Stimulated activated naive CD4-positive, alpha-beta T cell (primary cell): ENCODE measurements at places on chromosomes 3 and 15.

- DNase-seq = no peak
Measured at GRCh38 chr3:87033205-87033604, 42.3 kb upstream of the VGLL3 start.

DNA sequence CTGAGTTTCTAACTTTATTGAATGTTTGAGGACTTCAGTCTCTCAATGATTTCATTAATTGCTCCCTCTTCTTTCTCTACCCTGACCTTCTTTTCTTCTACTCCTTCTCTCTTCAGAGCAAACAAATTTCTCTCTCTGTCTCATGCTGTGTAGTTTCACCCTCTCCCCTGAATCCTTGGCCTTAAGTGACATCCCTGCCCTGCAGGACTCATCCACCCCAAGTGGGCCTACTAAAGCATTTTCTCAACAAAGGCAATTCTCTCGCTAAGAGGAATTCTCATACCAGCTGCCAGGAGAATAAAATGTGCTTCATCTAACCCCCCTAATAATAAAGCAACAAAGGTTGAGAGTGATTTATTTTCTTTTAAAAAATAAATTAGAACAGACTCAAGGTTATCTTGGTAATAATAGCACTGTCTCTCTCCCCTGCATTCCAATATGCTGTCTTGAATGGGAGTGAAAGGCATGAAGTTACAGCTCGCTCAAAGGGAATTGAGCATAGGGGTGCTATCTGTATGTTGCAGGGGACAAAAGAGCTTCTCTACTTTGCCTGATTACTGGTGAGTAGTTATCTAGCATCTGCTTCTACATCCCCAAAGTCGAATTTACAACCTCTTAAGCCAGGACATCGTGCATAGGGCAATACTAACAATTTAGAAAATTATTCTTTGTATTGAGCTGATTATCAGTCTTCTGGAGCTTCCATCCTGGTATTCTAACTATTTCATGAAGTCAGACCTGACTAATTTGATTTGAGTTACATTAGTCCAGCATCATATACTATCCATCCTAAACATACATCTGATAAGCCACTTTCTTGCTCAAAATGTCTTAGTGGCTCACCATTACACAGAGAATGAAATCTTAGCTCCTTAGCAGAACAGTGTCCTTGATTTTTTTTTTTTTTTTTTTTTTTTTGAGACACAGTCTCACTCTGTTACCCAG, 76.9 kb upstream of the DNAJC19 start:
- no peak for DNase-seq

DNA sequence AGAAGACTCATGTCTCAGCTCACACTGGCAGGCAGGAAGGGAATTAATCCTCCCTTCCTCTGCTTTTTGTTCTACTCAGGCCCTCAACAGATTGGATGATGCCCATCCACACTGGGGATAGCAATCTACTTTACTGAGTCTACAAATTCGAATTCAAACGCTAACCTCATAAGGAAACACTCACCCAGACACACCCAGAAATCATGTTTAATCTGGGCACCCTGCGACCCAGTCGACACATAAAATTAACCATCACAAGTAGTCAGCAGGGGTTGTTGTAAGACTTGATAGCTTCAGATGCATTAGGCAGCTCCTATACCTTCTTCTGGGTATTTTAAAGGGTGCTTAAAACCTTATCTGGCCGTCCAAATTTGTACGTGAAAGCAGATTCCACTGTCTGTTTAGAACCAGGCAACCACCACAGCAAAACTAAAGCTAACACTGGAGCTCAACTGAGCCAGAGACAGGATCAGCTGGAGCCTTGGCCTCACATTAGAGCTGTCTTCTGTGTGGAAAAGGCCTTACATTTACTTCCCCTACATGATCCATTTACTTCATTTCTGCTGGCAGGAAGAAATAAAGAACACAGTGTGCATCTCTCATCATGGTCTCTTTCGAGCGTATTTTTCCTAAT, 407.3 kb upstream of the PPP2R3A start:
- no peak for DNase-seq

GRCh38 chr3:42814914-42815507, 5.8 kb downstream of the ACKR2 start:
- DNase-seq = no peak

- DNase-seq = no peak
Measured at GRCh38 chr3:133213937-133214336, 175.7 kb downstream of the TMEM108 start.

DNA sequence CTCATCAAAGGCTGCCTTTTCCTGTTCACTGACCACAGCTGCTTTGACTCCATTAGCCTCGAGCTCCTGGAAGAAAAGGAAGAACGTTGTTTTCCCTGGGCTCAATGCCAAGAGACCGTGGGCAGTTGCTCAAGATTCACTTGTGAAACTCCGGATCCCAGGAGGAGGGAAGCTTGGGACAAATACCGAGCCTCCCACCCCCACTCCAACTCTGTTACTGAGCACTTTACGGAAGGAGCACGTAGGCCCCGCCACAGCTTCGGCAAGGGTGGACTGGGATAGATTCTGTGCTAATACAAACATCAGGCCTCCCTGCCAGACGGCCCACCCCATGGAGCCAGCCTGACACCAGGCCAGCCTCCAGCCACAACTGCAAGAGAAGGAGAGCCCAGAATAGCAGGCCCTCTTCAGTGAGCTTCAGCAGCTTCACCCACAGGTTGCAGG, 10.8 kb upstream of the FANCD2 start:
- no peak for DNase-seq

- DNase-seq = no peak
Measured at GRCh38 chr3:128782282-128783146, 56.5 kb downstream of the RAB7A start.
